ENCODE measurements at places on chromosomes 2 and 18.

DNA sequence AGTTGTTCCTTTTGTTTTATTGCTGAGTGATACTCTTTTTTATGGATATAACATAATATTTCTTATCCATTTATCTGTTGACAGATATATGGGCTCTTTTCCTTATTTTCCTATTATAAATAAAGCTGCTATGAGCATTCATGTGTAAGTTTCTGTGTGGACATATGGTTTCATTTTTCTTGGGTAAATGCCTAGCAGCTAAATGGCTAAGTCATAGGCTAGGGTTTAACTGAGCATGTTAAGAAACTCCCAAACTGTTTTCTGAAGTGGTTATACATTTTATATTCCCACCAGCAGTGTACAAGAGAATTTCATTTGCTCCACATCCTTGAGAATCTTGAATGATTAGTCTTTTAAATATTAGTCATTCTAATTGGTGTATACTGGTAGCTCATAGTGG is 786.6 kb upstream of the CDH2 start:
- DNase-seq: no peak

- no peak for DNase-seq
These were observed 9.0 kb downstream of the B4GALT6 start for GRCh38 chr18:31675404-31675803.

- no peak for DNase-seq
These were observed 8.7 kb downstream of the GYPC start for GRCh38 chr2:126664639-126665038.

- no peak for DNase-seq
These were observed 197.4 kb downstream of the CAMKMT start for GRCh38 chr2:44559108-44559507.

- DNase-seq: no peak
These were observed 84.4 kb upstream of the CAVIN2 start for GRCh38 chr2:191931329-191931728.

DNA sequence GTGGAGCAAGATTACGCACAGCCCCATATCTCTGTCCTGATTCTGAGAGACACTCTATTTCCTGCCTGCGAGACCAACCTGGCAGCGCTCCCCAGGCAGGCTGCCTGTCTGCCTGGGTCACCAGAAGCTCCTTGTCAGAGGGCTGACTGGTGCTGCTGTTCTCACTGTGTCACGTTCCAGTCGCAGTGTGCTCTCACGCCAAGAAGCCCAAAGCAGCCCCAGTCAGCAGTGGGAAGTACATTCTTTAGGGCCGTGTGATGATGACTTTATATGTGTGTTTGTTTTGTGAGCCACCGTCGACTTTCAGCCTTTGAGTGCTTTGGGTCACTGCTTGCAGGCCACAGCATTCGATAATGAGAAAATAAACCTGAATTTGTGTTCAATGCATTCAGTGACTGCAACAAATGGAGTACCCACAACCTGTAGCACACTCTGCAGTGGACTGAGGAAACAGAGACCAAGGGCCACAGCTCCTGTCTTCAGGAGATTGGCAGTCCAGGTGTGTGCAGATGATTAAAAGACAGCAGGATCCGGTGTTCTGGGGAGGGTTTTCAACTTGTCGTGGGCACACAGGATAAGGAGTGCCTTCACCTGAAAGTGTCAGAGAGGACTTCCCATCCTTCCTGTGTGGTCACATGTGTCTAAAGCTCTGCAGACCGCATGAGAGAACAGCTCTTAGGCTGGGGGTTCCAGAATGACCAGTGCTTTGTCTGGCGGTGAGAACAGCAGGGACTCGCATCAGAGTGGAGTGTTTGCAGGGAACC is 4.8 kb downstream of the TNFRSF11A start:
- no peak for DNase-seq

- DNase-seq: no peak
These were observed 458 bp downstream of the CXXC1 start for GRCh38 chr18:50287028-50287440.

DNA sequence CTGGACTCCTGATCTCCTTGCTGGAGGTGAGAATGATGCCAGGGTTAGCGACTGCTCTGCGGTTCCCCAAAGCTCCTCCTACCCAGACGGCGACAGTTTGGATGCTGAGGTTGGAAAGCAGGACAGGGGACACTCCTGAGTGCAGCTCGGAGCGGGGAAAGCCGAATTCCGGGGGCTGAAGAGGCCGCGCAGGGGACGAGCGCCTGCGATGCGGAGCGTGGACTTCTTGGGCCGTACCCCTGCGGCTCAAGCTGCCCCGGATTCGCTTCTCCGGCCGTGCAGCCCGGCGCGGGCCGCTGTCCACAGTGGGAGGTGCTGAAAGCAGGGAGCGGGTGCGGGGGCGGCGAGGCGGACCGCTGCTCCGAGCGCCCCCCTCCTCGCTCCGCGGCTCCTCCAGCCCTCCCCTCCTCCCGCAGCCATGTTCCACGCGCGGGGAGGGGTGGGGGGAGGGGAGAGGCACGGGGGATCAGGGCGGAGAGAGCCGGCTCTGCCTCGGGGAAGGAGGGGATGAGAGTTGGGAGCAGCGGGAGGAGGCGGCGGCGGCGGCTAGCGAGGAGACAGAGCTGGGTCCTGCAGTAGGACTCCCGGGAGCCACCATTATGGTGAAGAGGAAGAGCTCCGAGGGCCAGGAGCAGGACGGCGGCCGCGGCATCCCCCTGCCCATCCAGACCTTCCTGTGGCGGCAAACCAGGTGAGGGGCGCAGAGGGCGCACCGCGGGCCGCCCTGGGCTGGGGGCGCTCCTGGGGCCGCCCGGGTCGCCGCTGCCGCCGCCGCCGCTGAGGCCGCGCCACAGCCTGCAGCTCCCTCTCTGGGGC is at the start of gene UNC80:
TSS of gene UNC80 (plus strand) at position 359 of the 816 bp plus-strand sequence. CDS start at position 600, 241 bp downstream.
- DNase-seq: peak; percentile 58

- no peak for DNase-seq
These were observed 41.4 kb upstream of the CYBRD1 start for GRCh38 chr2:171480908-171481307.

- peak; percentile 58 for DNase-seq
These were observed 206.5 kb downstream of the SETBP1 start for GRCh38 chr18:44887227-44887631.

DNA sequence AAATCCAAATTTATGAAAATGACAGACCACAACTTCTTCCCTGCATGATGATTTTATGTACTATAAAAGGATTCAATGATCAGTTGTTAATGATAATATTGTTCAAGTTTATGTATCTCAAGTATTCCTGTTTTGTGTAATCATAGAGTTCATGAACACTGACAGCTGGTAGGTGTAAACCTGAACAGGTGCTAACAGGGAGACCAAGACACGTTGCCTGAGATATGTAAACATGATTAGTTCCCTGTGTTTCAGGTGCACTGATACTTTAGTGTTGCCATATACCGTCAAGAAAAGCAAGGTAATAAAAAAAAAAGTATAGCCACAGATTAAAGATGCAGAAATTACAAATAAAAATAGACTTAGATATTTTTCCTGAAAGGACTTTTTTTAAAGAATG is 131.8 kb downstream of the BAZ2B start:
- DNase-seq: no peak

DNA sequence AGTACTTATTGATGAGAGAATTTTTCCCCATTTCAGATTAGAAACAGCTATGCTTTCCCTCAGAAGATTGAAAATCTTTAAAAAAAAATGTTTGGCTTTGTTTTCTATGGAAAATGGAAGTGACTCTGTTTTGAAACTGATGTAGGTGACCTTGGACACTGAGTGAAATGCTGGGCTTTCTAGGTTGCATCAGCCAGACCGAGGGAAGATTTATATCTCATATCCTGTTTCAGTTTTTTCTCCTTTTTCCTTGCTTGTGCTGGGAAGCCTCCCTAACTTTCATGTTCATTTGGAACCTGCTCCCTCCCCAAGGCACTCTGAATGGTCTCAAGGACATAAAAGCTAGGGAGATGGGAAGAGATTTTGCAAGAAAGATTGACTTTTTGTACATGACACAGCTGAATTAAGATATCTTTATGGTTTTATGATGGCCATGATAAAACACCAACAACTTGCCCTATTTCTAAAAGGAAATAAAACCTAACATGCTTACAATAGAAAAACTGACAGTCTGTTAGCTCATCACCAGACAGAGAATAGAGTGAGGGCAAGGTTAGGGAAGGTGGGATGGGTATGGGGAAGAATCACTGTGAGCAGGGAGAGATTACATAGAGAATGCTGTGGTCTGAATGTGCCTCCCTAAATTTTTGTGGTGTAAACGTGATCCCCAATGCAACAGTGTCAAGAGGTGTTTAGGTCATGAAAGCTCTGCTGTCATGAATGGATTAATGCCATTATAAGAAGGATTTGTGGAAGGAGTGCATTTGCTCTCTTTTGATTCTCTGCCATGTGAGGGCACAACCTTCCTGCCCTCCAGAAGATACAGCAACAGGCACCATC is 249.7 kb downstream of the TPGS2 start:
- no peak for DNase-seq

GRCh38 chr2:85972355-85972754 is 83.6 kb upstream of the ST3GAL5 start:
- no peak for DNase-seq
